ENCODE measurements at places on chromosomes 11 and 22. TPM values are rescaled to one million over a fixed set of nuclear protein-coding genes. Genes with fewer than 3 reads are reported as not detected.

Gene SLC35F2
- 11.4 TPM for total RNA-seq

Gene SMCO4
- 2.7 TPM for total RNA-seq

Gene CD3D
- total RNA-seq, result not detected

Gene GRK3
- 0.22 TPM for total RNA-seq

Gene SIAE
- total RNA-seq, result 6.9 TPM

Gene CNGA4
- total RNA-seq, result not detected

Gene PRRG4
- not detected for total RNA-seq

Gene GTPBP1
- 48.0 TPM for total RNA-seq

Gene PLEKHB1
- not detected for total RNA-seq

Gene ZP1
- total RNA-seq, result 0.14 TPM

Gene TIMP3
- 1,679 TPM for total RNA-seq

Gene SEC14L2
- total RNA-seq, result 9.8 TPM

Gene DTX4
- total RNA-seq, result 3.7 TPM

Gene CRYBB2
- total RNA-seq, result not detected

Gene SCUBE2
- 0.86 TPM for total RNA-seq

Gene PNPLA3
- total RNA-seq, result 5.9 TPM

Gene ZNRF3
- total RNA-seq, result 3.3 TPM

Gene C11orf87
- not detected for total RNA-seq

Gene FXYD2
- 0.22 TPM for total RNA-seq

Gene PES1
- 108 TPM for total RNA-seq

Gene BACE1-AS
- 4.8 TPM for total RNA-seq

Gene SERGEF
- 14.0 TPM for total RNA-seq

Gene CCND1
- 247 TPM for total RNA-seq

Gene USP2
- not detected for total RNA-seq

Gene TMEM258
- total RNA-seq, result 46.7 TPM

Gene PLAAT5
- not detected for total RNA-seq

Gene POU2AF2
- total RNA-seq, result not detected

Gene ARHGEF17
- 67.6 TPM for total RNA-seq

Gene DERL3
- total RNA-seq, result 0.43 TPM

Gene FGF3
- not detected for total RNA-seq

Gene TSKU
- 39.4 TPM for total RNA-seq

Gene TBX10
- total RNA-seq, result not detected

Gene GSTT2
- total RNA-seq, result 0.22 TPM

Gene MAPK1
- total RNA-seq, result 134 TPM

Gene KRTAP5-1
- not detected for total RNA-seq

Gene CDC42BPG
- 0.22 TPM for total RNA-seq

Gene NPAS4
- not detected for total RNA-seq

Data from placental pericyte (primary cell).